ENCODE measurements at places on chromosomes 6 and 20.
A peak's percentile ranks its signal among the peaks of the same experiment; 100 is the strongest.

- DNase-seq: no peak
Observed at GRCh38 chr6:36609582-36609981, 15.4 kb downstream of the SRSF3 start.

GRCh38 chr6:135922174-135922573 is 70.7 kb downstream of the PDE7B start:
- no peak for DNase-seq

DNA sequence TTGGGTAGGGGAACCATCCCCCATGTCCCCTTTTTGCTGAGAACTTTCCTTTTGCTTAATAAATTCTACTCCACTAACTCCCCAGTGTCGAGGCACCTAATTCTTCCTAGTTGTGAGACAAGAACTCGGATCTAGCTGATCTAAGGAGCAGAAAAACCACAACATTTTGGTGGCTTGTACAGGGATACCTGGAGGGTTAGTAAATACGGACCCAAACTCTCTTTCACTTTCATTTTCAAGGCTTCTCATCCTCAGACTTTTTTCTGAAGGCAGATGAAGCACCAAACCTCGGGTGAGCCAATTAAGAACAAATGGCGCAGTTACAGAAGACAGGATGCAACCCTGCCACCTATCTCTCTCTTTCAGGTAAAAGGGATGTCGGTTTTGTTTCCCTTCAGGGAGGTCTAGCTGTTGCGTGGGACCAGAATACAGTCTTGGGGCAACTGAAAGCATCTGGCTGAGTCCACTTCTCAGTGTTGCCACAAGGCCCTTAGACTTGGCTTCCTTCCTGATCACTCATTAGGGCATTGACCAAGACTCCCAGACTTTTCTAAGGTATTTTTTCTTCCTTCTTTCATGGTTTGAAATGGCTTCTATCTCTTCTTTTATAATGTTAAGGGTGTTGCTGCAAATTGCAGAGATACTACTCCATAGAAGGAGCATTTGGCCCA is 11.1 kb upstream of the HTR1B start:
- no peak for DNase-seq

DNA sequence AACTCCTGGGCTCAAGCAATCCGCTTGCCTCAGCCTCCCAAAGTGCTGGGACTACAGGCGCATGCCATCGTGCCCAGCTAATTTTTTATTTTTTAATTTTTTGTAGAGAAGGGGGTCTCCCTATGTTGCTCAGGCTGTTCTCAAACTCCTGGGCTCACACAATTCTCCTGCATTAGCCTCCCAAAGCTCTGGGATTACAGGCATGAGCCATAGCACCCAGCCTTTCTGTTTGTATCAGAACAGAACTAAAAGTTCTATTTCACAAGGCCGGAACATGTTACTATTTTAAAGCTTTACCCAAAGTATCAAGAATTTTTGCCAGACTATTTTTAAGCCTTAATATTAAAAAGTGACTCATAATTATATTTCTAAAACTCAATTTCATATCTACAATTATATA is 42.4 kb downstream of the NDRG3 start:
- no peak for DNase-seq

DNA sequence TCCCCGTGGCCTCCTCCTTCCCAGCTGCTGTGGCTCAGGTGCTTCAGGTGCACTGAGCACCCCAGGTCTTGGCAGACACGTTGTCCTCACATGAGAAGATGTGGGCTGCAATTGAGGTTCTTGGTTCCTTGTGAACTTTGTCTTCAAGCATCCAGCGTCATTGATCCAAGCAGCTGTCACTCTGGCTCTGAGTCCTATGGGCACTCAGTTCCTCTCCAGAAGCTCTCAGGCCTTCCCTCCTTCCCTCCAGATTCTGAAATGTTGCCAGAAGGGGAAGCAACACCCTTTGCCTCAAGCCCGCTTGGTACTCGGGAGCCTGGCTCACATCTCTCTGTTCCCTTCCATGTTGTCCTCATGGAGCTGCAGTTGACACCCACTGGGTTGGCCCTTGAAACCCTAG is 8.4 kb upstream of the MRGBP start:
- DNase-seq: no peak

GRCh38 chr20:53857723-53858236 is 212.6 kb downstream of the BCAS1 start:
- no peak for DNase-seq

- peak; percentile 34 for DNase-seq
Observed at GRCh38 chr20:45097485-45098102, 3.3 kb downstream of the KCNS1 start.

- no peak for DNase-seq
Observed at GRCh38 chr6:15253203-15254022, 7.5 kb downstream of the JARID2 start.

- no peak for DNase-seq
Observed at GRCh38 chr6:81063891-81064290, 688.6 kb downstream of the TENT5A start.

GRCh38 chr6:115194981-115195638 is 852.3 kb upstream of the HS3ST5 start:
- no peak for DNase-seq

- DNase-seq: no peak
Observed at GRCh38 chr6:154234019-154234772, 122.4 kb downstream of the IPCEF1 start.

GRCh38 chr6:12097791-12098190 is 85.7 kb downstream of the HIVEP1 start:
- no peak for DNase-seq

DNA sequence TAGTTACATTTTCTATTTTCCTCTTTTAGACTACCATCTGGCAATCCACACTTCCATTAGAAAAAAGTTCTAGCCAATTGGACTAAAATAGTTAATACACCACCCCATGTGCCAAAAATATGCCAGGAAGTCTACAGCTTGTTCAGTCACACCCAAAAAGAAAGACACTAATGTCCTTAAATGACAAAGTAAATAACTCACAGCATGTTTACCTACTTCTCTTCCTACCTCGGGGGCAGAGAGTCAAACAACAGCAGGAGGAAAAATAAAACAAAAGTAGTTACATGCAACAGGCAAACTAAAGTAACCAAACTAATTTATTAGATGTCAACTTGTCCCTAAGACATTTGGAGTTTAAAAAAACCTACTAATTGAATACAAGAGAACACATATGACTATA is 57.0 kb downstream of the UBE3D start:
- no peak for DNase-seq

GRCh38 chr20:22339091-22339881 is 245.1 kb downstream of the FOXA2 start:
- DNase-seq: no peak

DNA sequence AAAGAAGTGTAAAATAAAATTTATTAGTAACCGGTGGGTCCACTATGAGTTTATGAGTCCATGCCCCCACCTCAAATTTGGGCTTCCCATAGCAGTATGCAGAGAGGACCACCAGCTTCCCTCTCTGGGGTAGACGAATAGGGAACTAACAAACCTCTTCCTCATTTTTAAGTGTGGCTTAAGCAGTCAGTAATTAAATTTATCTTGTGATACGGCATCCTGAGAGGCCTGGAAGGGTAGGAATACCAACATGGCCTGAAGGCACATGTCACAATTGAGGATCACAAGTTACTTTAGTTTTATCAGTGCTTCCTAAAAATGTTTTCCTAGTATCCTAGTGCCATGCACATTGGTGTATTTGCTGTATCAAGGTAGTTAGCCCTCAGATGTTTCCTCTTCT is 239.9 kb downstream of the HIVEP2 start:
- no peak for DNase-seq

GRCh38 chr20:62293111-62293784 is 9.5 kb upstream of the ADRM1 start:
- no peak for DNase-seq

DNA sequence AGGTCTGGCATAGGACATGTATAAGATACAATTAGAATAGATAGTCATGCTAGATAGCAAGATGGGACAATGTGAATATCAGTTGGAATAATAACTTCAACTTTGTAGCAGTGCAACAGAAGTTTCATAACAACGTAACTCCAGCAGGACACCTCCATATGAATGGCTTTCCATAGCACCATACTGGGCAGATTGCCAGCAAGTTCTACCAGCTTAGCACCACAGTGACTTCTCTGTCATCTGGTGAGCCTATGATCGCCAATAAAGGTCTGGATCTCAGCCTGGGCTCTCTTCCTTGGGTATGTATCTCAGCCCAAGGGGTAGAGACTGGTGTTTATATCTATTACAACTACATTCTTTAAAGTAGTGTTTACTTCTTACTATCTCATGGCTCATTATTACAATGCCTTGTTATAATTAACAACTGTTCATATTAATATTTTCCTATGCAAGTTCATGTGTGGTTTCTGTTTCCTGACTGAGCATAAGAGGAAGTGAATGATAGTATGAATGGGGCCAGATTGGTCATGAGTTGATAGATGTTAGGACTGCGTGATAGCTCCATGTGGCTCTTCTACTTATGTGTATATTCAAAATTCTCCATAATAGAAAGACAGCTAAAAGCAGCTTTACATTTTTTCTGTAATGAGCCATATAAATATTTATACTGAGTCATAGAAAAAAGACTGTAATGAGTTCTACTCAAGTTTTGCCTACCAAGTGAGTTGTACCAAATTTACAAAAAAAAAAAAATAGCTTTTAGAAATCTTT is 22.9 kb downstream of the HTR1B start:
- no peak for DNase-seq

GRCh38 chr6:107062691-107063090 is 34.7 kb downstream of the MTRES1 start:
- DNase-seq: no peak

- DNase-seq: no peak
Observed at GRCh38 chr6:168086066-168086465, 7.1 kb upstream of the FRMD1 start.

GRCh38 chr6:87151781-87152525 is 3.4 kb upstream of the ZNF292 start:
- DNase-seq: peak; percentile 75

GRCh38 chr20:57711311-57711712 is 1.5 kb upstream of the PMEPA1 start:
- DNase-seq: no peak

DNA sequence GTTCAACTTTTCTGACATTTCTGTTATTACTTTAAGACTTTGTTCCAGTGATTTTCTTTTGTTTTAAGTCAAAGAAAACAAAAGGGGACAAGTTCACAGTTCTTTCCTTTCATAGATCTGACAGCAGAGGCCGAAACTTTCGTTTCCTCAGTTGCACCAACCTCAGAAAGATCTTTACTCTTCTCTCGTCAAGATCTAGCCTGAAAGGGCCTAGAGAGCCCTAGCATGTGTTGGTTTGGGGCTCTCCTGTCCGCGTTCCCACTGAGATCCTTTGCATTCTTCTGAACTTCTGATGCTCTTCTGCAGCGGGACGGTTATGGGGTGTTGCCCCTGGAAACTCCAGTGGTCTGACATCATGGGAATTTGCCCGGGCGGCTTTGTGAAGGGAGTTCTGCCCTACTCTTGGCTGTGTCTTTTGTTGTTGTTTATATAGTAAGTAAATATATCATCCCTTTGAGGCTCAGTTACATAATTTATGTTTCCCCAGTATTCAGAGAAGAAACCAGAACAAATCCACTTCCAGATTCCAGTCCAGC is 129.1 kb downstream of the SASH1 start:
- no peak for DNase-seq

DNA sequence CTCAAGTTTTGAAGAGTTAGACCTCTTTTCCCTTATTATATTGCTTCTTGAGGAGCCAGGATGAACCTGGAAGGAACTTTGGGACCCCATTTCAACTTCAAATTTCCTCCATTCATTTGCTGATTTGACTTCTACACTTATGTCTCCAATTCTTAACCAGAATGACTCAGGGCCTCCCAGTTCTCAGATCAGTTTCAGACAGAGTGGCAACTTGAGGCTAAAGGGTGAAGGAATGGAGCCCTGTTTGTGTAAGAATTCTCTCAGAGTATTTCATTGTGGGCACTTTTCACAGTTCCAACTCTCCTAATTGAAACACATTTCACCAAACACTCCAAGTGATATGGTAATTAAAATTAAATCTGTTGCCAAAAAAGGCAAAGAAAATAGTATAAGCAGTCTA is 109.0 kb upstream of the FLRT3 start:
- DNase-seq: no peak

GRCh38 chr6:3270258-3270657 is 11.5 kb downstream of the PSMG4 start:
- DNase-seq: no peak

DNA sequence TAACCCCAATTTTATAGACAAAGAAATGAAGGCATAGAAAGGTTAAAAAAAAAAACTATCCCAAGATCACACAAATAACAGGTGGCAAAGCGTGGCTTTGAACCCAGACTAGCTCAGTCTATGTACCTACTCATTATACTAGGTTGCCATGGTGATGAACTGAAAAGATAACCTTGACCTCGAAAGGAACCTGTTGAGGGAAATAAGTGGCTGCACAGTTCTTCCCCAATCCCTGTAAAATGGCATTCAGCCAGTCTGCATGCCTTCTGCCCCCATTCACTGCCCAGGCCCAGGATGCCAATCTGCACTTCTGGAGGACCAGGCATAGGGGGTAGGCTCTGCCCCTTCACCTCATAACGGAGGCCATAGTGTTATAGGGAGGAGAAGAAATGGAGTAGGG is 295.2 kb downstream of the PTPRT start:
- DNase-seq: no peak

- no peak for DNase-seq
Observed at GRCh38 chr20:14055127-14055742, 59.9 kb downstream of the MACROD2 start.

- no peak for DNase-seq
Observed at GRCh38 chr6:75023634-75024033, 182.2 kb downstream of the COL12A1 start.

- DNase-seq: no peak
Observed at GRCh38 chr6:133198725-133199124, 42.4 kb upstream of the EYA4 start.

DNA sequence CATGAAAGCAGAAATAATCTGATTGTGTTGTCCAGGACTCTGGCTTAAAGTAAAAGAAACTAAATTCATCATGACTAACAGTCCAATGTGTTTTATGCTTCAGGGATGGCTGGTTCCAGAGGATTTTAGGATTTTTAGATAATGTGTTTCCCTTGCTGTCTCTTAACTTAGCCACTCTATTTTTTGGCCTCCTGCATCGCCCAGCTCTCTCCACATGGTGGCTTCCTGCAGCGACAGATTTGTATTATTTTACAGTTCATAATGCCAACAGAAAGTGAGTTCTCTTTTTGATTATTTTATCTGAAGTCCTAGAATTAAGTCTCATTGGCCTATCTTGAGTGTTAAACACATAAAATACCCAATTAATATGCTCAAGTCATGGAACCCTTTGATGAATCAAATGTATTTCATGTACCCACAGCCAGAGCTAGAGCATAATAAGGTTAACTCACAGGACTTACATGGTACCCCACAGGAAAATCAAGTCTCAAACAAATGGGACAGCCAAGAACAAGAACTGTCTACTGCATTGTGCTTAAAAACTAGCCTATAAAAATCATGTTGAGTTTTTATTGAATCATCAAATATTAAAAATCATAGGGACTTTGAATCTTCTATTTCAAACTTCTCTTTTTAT is 582.5 kb downstream of the DOK5 start:
- DNase-seq: no peak

- no peak for DNase-seq
Observed at GRCh38 chr6:144920391-144920961, 635.3 kb downstream of the UTRN start.

All from activated CD8-positive, alpha-beta memory T cell treated with anti-CD3 and anti-CD28 coated beads, Interleukin-2, amount 50 U/mL, for 4 hours (primary cell).